Activated naive CD8-positive, alpha-beta T cell treated with anti-CD3 and anti-CD28 coated beads, Interleukin-2, amount 50 U/mL, for 16 hours (primary cell): ENCODE measurements at places on chromosomes 6 and 20.

GRCh38 chr6:146775220-146775619 lies 176.4 kb downstream of the ADGB start:
- DNase-seq = no peak

- DNase-seq = no peak
These were observed 9.9 kb upstream of the RFPL4B start for GRCh38 chr6:112337209-112337638.

- DNase-seq = no peak
These were observed 620.2 kb downstream of the QKI start for GRCh38 chr6:164034602-164035140.

DNA sequence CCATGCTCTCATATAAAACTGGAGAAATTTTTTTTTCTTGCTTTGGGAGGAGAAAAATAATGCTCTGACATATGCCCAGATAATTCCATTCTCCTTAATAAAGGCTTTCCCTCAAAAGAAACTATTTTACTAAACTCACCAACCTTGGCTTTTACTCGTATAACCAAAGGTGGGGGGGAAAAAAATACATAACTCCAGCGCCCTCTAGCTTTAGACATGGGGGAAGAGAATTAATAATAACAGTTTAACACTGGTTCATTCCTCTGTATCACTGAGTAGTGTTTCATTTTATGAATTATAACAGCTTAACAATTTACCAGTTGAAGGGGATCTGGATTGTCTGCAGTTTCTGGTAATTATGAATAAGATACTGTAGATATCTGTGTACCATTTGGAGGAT lies 1226.1 kb downstream of the GRIK2 start:
- no peak for DNase-seq

DNA sequence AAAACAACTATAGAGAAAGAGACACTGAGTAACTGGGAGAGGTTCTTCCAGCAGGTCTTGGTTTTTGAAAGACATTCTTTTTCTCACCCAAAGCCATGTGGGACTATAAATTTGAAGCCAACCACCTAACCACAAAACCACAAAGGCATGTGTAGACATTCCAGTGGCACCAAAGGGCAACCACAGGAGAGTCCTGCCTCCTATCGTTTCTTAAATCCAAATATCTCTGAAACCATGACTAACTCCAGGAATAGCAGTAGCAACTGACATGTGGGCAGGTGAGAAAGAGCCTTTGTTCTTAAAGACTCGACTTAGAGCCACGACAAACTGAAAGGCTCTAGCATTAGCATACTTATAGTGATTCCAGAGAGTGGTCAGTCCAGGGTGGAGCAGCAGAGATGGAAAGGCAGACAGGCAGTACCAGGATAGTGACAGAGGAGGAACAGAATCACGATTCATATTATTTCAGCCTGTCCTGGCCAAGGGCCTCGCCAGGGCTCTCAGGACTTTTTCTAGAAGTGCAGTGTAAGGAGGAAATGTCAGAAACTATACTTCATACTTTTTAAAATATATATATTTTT lies 9.4 kb upstream of the COL9A1 start:
- DNase-seq = no peak

DNA sequence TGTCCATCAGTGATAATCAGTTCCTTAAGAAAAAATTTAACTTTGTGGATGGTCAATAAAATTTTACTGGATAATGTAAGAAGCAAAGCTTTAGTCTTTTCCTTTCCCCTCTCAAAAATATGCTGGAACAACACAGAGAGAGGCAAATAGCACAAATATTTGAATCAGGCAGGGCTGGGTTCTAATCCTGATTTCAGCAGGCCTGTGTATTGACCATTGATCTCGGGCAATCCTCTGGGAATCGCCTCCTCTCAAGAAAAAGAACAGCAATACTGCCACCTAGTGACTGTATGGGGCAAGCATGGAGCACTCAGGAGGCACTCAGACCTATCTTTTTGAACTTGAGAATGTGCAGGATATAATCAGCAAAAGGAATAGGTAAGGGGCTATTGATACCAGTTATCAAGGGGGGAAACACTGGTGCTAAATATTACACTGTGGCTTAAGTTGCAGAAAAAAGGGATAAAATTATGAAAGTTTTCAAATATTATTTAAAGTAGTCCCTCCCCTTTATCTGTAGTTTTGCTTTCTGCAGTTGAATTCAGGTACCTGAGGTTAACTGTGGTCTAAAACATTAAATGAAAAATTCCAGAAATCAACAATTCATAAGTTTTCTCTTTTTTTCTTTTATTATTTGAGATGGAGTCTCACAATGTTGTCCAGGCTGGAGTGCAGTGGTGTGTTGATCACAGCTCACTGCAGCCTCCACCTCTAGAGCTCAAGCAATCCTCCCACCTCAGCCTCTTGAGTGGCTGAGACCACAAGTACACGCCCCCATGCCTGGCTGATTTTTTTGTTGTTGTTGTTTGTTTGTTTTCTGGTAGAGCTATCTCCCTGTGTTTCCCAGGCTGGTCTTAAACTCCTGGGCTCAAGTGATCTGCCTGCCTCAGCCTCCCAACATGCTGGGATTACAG lies 91.8 kb upstream of the NHSL1 start:
- DNase-seq = no peak

GRCh38 chr20:391041-391711 lies 10.6 kb downstream of the TRIB3 start:
- no peak for DNase-seq

GRCh38 chr6:10404799-10405512 lies 9.9 kb downstream of the TFAP2A start:
- DNase-seq = no peak

GRCh38 chr20:47665221-47665991 lies 119.9 kb downstream of the SULF2 start:
- no peak for DNase-seq

DNA sequence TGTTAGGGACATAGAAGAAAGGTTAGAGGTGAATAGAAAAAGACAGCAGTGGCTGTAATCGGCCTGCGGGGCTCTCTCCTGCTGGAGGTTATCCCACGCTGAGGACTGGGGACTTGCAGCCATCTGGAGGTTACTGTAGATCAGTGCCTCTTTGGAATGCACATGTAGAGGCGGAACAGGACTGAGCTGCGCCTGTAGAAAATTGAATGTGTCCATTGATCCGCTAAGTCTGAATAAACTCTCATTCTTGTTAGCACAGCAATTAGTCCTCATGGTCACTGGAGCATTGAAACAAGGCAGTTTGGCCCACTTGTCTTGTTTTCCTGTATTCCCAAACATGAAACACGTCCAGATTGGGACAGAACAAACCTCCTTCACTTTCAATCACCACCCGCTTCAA lies 46.3 kb upstream of the F13A1 start:
- no peak for DNase-seq

GRCh38 chr6:958488-958887 lies 265.5 kb upstream of the EXOC2 start:
- DNase-seq = no peak

GRCh38 chr6:147260091-147260490 lies 55.9 kb downstream of the STXBP5 start:
- no peak for DNase-seq

GRCh38 chr20:41290804-41291389 lies 26.6 kb downstream of the ZHX3 start:
- DNase-seq = no peak

DNA sequence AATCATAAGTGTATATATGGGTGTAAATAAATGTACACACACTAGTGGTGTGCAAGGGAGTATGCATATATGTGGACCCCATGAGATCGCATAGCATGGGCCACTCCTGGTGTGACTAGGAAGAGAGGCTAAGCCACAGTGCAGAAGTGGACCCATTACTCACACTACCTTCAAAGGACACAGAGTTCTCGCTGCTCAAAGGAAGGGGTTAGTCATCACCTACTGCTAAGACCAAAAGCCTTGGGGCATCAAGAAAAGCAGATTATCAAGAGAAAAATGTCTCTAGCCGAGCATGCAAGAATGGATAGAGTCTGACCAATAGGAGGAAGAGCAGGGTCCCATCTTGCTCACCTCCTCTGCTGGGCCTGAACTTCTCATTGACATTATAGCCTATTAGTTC lies 195.5 kb downstream of the MAFB start:
- DNase-seq = no peak

DNA sequence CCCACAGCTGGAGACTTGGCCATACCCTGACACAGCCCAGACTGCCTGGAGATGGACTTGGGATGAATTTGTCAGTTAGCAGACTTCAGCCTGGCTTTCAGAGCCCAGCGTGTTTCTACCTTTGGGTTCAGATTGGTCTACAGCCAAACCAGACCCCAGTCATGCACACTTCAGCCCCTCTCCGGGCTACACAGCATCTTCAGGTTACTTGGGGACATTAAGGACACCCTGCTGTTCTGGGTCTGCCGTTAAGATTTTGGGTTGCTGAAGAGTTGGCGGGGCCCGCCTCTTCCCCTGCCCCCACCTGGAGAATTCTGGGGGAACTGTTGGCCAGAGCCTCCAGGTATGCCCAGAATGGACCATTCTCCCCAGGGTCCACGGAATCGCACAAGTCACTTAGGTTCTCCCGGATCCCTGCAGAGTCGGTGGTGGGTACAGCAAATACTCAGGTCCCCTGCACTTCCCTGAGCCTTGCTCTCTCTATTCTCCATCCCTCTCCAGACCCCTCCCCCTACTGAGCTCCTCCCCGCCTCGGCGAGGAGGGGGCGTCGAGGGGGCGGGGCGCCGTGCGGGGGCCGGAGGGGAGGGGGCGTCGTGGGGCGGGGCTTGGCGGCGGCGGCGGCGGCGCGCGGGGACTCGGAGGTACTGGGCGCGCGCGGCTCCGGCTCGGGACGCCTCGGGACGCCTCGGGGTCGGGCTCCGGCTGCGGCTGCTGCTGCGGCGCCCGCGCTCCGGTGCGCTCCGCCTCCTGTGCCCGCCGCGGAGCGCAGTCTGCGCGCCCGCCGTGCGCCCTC lies at the start of gene PTK7:
TSS of gene PTK7 (plus strand) at position 645 of the 794 bp plus-strand sequence. CDS start 175 bp downstream, outside the sequence.
- DNase-seq = no peak

- no peak for DNase-seq
These were observed 21.6 kb downstream of the SASH1 start for GRCh38 chr6:148364056-148364824.

- DNase-seq = no peak
These were observed 257.7 kb downstream of the CDKAL1 start for GRCh38 chr6:20791944-20792343.

DNA sequence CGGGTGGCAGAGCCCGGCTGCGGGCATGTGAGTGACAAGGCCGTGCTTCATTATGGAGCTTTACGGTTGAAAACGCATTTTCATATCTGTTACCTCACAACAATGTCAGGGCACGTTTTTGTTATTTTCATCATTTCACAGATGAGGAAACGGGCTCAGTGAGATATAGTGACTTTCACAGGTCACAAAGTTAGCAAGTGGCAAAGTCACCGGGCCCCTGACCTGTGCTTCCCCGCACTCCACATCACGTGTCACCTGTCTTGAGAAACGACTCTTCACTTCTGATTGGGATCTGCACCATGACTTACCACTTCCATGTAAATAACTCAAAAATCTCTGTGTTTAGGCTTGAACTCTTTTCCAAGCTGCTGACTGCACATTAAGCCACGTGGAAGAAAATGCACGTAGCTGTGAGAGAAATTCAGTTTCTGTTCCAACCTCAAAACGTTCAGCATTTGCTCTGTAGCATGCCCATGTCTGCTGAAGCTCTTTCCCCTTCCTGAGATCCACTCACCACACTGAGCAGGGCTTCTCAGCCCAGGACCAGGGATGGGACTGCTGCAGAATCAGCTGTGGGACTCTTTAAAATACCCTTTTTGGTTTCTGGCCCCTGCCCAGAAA lies 107.2 kb downstream of the ARMC2 start:
- no peak for DNase-seq

DNA sequence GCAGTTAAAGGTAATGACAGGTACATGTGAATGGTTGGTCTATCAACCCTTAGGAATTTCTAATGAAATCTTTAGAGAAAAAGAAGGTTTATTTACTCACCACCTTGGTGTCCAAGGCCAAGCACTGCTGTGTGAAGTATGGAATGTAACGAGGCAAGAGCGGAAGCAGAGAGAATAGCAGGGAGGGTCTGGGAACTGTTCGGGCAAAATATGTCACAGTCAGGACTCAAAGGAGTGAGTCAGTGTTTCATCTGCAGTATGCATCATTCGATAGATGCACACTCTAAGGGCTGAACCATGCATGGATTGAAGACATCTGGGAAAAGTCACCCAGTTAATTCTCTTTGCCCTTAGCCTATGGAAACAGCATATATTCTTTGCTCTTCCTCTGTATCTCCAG lies 33.2 kb downstream of the ADGRF5 start:
- DNase-seq = no peak

DNA sequence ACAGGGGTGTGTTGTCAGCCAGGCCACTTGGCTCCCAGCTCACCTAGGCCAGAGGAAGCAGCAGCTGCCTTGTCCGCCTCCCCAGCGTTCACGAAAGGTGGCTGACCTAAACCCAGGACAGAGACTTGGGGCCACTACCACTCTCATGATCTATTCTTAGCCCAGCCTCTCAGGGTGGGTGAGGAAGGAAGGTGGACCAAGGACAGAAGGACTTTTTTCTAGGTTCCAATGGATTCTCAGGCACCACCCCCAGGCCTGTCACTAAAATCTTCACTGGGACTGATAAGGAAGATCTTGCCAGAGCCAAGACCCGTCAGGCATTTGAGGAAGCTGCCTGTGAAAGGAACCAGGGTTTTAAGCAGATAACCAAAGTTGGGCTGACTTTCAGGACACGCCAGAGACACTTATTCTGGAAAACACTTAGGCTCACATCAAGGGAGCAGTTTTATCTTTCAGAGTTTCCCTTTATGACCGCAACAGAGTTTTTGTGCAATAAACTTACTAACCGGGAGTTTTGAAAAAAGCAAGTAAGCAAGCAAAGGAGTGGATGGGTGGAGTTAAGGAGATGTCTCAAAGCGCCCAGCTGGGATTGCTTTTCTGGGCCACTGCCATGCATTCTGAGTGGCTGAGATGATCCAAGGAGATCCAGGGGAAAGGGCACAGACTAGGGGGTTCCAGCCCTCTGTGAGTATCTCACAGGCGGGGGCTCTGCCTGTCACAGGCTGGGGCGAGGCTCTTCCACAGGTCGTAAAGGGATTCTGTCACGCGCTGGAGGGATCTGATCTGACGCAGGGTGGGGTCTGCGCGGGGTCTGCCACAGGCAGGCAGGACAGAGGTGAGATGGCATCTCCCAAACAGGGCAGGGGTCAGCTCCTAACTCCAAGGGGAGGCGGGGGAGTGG lies 989 bp downstream of the FITM2 start:
- DNase-seq = no peak

GRCh38 chr20:23492292-23492691 lies 1.4 kb downstream of the CST8 start:
- no peak for DNase-seq

- DNase-seq = no peak
These were observed 43.9 kb downstream of the PLCB4 start for GRCh38 chr20:9112541-9113515.
